Esophagus squamous epithelium (tissue), 5 donors: ENCODE measurements at places on chromosomes 16 and 17.

DNA sequence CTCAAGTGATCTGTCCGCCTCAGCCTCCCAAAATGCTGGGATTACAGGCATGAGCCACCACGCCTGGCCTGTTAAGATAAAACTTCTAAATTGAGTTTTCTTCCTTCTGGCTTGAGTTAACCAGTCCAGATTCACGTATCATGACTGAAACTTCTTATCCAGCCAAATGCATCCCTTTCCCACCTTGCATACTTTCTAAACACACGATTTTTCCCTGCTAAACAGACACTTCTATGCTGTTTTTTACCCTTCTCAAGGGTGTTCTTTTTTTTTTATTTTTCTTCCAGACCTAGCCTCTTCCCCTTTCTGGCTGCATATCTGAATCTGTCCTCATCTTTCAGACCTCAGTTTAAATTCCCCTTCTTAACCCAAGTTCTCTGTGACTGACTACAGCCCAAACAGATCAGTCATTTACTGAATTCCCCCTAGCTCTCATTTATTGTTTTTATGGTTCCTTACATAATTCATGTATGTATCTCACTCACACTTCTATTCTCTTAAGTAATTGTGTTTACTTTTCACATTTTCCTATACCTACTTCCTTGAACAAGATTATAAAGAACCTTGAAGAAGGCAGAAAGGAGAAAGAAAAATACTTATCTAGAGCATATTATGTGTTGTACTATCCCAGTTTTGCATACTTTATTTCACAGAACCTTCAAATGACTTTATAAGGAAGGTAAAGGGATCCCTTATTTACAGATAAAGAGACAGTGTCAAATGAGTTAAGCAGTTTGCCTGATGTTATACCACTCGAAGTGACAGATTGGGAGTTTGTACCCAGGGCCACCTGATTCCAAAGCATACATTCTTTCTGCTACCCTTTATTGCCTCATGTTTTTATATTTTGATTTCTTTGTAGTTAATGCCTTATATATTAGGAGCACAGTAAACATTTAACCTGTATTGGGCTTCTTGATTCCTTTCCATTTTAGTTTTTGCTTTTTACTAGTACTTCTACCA, 5.2 kb downstream of the EVI2B start:
- no peak for DNase-seq

GRCh38 chr17:63798572-63799106, 24.7 kb downstream of the DDX42 start:
- DNase-seq, result no peak

- DNase-seq, result no peak
Observed at GRCh38 chr16:83899272-83899897, 470 bp downstream of the MLYCD start.

- DNase-seq, result no peak
Observed at GRCh38 chr16:56145369-56145768, 45.9 kb upstream of the GNAO1 start.

DNA sequence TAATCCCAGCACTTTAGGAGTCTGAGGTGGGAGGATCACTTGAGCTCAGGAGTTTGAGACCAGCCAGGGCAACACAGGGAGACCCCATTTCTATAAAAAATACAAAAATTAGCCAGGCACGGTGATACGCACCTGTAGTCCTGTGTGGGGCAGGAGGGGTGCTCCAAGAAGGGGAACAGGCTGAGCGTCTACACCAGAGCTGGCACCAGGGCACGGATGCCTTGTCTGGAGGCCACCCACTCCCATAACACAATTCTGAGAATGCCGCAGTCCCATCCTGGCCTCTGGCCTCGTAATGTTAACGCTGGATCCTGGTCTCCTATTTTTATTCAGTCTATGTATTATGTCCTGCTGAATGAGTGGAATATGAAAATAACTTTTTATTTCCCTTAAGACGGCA, 161.3 kb downstream of the WSCD1 start:
- DNase-seq, result no peak

- no peak for DNase-seq
Observed at GRCh38 chr16:64882078-64882784, 239.6 kb downstream of the CDH11 start.

DNA sequence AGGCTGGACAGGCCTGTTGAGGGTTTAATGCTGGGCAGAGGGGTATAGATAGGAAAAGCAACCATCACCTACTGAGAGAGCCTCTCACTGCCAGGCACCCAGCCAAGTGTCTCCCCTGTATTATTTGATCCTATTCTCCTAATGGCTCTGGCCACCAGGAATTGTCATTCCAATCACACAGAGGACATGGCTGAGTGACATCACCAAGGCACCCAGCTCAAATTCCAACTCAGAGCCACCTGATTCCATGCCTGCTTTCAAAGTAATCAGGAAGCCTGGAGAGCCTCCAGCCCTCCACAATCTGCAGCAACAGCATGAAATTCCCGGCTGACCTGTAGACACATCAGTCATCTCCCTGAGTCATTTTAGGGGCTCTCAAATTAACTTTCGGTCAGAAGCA, 368.9 kb upstream of the C16orf82 start:
- DNase-seq, result no peak

- no peak for DNase-seq
Observed at GRCh38 chr17:74833501-74834377, 25.9 kb downstream of the GRIN2C start.

DNA sequence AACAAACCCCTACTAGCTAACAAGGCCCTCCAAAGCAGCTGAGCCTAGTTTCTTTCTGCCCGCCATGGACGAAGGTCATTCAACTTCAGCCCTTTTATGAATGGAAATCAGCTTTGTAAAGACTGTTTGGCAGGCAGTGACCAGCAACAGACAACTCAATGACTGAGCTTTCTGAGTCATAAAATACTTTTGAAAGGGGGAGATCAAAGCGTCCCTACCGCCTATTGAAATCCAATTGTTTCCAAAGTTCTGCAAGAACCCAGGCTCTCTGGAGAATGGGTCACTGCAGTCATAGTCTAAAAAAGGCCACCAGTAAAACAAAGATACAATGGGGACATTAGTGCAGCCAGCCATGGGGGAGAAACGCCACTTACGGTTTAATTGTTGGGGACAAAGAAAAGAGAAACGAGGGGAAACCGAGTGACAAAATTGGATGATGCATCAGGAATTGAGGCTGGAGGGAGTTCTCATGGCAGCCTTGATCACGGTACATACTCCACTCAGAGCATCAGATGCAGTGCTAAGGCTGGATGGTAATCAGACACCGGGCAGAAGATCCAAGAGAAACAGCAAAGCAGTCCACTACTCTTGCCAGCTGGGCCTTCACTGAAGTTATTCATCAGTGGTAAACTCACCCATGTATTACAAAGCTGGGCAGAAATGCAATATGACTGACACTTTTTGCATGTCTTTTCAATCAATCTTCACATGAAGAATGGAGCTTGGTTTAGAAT, 9.8 kb downstream of the ADAMTS18 start:
- no peak for DNase-seq

DNA sequence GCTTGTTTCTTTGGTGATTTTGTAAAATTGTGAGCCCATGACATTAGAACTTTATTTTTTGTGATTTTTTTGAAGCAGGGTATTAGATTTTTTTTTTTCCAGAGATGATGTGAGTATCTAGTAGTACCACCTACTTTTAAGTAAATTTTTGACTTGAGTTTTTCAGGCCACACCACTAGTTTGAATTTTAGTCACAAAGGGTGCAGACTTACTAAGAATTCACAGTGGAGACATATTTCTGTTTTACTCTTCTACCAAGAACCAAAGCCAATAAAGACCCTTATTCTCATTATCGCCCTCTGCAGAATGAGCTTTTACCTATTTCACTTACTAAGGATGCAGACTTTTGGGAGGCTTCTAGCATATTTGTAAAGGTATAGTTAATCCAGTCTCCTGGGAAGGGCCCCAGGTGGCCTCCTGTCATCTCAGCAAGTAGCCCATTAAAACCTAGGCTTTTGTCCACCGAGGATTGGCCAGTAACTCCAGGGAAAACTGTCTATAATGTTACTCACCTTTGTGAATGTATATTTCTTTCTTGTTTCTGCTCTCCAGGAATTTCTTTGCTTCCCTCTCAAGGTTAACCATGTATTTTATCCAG, 30.6 kb downstream of the NLK start:
- DNase-seq, result no peak

DNA sequence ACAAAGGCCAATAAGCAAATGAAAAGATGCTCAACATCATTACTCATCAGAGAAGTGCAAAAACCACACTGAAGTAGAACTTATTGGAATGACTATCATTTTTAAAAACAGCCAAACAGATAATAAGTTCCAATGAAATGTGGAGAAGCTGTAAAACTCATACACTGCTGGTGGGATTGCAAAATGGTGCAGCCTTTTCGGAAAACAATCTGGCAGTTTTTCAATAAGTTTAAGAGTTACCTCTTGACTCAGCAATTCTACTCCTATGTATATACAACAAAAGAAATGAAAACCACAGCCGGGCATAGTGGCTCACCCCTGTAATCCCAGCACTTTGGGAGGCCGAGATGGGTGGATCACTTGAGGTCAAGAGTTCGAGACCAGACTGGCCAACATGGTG, 49.3 kb downstream of the AKAP10 start:
- DNase-seq, result no peak

DNA sequence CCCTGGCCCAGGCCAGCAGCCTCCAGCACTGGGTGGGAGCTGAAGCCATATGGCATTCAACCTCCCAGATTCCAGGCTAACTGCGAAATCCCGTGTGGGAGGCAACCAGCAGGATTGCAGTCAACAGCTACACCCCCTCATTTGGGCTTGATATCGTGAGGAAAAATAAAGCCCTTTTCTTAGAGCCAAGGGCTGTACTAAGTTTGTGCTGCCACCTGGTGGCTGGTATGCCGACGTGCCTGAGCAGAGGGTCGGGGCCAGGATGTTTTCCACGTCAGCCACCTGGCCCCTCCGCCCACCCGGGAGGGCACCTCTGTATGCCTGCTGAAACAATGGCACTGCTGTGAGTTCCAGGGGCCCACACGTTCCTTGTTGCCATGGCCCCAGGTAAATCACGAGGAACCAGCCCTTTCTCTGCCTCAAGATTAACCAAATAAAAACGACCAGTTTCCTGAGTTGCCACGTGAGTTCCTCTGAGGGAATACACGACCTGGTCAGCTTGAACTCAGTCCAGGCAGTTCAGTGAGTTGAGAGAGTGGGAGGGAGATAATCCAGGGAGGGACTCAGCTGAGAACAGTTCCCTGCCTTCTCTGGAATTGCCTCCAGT, 9.0 kb downstream of the TMEM98 start:
- DNase-seq, result no peak

DNA sequence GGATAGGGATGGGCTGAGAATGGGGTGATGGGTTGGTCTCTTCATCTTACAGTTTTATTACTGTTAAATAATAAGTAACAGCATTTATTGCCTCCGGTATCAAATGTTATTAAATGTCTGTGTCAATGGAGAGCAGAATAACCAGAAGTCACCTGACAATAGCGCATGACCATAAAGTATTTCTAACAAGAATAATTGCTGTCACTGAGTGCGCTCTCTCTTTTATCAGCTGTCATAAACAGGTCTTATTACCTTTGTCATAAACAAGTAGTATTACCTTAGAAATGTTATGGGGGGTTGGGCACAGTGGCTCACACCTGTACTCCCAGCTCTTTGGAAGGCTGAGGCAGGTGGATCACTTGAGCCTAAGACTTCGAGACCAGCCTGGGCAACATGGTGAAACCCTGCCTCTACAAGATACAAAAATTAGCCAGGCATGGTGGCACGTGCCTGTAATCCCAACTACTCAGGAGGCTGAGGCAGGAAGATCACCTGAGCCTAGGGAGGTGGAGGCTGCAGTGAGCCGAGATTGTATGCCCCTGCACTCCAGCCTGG, 120.6 kb downstream of the MAP2K6 start:
- DNase-seq, result no peak

GRCh38 chr17:40322358-40323315, 13.7 kb downstream of the RARA start:
- DNase-seq, result peak; percentile 57

GRCh38 chr16:27799896-27800295, 250.0 kb downstream of the KATNIP start:
- DNase-seq, result no peak

DNA sequence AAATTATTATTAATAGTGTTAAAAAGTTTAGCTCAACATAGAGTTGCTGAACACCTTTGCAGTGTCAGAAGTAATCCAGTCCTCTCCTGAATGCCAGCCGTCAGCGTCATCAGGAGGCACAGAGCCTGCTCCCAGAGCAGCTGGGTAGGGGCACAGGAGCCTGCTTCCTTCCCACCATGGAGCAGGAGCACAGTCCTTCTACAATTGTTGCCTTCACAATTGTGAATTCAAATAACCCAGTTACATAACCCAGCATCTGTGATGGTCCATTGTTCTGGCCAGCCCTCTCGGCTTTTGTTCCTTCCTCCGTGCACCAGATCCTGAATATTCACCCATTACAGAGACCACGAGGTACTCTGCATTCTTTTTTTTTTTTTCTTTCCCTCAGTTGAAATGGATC, 393.9 kb upstream of the MAF start:
- no peak for DNase-seq

DNA sequence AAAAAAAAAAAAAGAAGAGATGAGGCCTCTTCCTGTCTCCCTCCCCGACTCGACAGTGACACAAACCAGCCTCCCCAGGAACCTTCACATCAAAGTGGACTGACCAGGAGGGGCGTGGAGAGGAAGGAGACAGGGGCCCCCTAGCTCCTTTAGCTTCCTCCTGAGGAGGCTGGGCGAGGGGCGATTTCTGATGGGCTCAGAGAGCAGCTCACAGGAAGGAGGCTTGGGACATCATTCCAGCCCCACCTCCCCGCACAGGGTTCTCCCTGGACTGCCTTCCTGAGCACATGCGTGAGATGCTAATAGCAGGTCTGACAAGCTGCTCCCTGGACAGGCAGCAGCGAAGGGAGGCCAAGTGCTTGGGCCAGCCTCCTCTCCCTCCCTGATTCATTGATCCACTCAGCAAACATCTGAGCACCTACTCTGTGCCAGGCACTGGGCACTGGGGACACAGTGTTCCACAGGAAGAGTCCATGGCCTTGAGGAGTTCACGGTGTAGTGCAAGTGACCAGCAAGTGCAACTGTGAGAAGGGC, 14.4 kb upstream of the DOK4 start:
- no peak for DNase-seq

DNA sequence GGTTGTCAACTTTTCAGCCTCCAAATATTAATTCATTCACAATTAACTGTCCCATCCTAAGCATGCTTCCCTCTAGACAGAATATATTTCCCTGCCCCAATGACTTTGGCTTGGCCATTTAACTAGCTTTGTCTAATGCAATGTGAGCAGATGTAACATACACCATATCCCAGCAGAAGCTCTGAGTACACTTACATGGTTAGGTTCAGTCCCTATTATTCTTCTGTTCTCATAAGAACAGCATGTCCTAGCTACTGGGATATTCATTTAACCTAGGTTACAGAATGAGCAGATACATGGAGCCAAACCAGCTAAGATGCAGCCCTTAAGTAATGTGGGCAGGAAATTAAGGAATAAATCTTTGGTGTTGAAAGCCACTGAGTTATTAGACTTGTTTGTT, 31.8 kb downstream of the MED13 start:
- DNase-seq, result no peak

DNA sequence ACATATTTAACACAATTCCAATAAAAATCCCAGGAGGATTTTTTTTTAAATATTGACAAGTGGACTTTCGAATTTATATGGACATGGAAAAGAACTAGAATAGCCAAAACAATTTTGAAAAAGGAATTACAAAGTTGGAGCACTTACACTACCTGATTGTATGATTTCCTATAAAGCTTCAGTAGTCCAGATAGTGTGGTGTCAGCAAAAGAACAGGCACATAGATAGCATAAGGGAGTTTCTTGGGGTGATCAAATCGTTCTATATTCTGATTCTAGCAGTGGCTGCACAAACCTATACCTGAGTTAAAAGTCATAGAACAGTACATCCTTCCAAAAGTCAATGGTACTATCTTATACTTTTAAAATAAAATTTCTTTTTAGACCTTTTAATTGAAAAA, 66.4 kb upstream of the CES5A start:
- DNase-seq, result no peak
